ENCODE measurements at places on chromosomes 11 and 22.

DNA sequence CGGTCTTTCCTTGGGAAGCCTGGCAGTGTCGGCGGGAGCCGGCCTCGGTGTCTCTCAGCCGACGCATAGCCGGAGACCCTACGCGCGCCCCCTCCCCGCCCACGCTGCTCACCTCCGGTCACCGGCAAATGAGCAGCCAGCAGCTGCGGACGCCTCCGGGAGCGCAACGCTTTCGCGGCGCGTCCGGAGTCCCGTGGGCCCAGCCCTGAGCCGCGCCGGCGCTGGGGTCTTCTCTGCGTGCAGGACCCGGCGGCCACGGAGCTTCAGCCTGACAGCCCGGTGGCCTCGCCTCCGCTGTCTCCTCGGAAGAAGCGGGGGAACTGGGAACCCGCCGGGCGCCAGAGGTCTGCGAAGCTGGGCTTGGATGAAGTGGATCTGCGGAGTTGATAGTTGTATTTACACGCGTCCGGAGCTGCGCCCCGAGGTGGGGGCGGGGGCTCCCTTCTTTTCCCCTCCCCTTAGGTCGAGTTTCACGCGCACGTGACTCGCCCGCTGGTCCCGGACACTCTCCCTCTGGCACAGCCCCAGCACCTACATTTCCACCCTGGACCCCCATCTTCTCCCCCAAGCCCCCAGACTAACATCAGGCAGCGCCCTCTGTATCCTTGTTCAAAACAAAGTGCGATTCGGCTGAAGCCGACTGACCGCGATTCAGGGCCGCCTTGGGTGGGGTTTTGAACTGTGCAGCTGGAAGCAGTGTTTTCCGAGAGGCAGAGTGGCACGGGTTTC, at the start of gene SLC43A1:
Gene SLC43A1 (minus strand): TSS at position 371 of the 729 bp plus-strand sequence. CDS start 1,591 bp downstream, outside the sequence.
- peak; percentile 59 for DNase-seq

DNA sequence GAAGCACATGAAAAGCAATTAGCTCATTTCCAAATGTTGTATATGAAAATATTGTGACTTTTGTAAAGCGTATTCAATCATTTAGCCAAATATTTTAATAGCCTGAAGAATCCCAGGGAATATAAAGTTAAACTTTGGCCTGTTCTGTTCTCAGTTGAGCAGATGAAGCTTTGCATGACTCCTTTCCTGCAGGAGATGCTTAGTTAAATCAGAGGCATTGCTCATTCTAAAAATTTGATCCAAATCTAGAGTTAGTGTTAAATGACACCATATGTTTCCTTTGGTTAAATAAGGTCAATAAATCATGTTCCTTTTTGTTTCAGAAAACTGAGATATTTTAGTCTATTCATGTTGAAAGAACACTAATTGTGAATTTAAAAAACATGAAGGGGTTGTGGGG, 51.2 kb upstream of the BIRC3 start:
- DNase-seq, result peak; percentile 70

- DNase-seq, result peak; percentile 14
Observed at GRCh38 chr22:31211482-31211861, 626 bp upstream of the LIMK2 start.

DNA sequence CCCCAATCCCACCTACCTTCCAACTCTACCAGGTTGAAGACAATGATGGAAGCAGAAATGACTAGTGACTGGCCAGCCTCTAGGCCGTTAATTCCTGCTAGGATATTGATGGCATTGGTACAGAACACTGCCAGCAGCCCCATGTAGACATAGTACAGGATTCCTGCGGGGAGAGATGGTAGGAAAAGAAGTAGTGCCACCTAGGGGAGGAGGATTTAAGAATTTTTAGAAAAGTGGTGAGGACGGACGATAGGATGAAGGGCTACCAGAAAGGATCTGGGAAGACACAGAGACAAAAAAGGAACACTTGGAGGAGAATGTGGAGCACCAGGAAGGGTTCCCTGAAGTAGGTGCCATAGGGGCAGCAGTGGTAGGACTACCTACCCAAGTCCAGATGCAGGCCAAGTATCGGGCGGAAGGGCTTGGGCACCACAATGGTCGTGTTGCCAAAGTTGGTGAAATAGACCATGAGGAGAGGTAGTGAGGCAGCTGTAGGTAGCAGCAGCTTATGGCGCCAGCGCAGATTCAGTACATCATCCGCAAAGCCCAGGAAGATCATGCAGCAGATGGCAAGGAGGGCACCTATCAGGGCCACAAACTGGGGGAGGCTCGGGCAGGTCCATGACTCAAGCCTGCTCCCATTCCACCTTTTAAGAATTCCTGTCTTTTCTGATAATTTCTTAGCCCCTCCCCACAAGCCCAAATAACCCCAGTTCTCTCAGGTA, 1.2 kb downstream of the DPAGT1 start:
- DNase-seq, result peak; percentile 65

DNA sequence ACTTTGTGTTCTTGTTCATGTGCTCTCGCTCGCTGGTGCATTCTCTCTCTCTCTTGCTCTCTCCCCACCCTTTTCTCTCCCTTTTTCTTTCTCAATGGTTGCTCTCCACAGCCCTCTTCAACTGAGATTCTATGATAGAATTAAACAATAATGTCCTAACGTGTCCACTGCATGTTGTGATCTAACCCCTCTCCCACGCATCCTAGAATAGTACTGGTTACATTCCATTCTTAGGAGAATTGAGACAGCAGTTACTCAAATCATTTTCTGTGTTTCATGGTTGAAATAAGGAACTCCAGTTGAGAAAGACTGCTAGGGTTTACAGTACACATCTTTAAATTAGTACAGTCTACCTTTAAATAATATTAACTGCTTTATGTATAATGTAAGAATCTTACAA, 318.1 kb upstream of the PITPNB start:
- peak; percentile 65 for DNase-seq

DNA sequence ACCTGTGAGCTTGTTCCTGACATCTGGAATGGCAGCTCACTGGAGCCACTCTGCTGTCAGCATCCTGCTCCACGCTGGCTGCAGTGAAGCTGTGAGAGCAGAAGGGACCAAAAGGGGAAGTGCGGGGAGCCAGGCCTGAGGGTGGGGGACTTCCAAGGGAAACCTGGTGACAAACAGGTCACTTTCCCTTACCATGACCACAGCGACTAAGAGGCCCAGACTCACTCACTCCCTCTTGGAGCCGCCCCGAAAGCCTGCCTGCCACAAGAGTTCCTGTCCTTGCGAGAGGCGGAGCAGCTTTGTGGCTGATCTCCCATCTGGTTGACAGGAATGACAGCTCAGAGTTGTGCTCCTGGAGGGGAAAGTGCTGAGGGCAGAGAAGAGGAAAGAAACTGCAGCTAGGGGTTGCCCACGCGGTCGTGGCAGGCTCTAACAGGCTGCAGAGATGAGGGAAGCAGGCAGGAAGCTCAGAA, 183.8 kb upstream of the NTM start:
- DNase-seq, result no peak

GRCh38 chr11:47498584-47499152, 49.7 kb upstream of the RAPSN start:
- DNase-seq, result no peak

DNA sequence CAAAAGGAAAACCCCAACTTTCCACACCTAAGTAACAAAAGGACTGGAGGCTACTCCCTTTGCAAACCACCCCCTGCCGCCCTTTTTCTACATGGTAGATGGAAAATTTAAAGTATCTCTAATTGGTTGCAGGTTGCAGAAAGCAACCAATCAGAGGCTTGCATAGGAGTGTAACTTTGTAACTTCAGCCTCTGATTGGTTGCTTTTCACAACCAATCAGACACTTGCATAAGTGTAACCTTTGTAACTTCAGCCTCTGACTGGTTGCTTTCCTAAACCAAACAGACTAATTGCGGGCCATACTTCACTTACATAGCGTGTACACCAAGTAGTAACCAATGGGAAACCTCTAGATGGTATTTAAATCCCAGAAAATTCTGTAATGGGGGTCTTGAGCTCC, 16.8 kb upstream of the ACER3 start:
- no peak for DNase-seq

- DNase-seq, result no peak
Observed at GRCh38 chr11:73404506-73405145, 28.4 kb downstream of the RELT start.

DNA sequence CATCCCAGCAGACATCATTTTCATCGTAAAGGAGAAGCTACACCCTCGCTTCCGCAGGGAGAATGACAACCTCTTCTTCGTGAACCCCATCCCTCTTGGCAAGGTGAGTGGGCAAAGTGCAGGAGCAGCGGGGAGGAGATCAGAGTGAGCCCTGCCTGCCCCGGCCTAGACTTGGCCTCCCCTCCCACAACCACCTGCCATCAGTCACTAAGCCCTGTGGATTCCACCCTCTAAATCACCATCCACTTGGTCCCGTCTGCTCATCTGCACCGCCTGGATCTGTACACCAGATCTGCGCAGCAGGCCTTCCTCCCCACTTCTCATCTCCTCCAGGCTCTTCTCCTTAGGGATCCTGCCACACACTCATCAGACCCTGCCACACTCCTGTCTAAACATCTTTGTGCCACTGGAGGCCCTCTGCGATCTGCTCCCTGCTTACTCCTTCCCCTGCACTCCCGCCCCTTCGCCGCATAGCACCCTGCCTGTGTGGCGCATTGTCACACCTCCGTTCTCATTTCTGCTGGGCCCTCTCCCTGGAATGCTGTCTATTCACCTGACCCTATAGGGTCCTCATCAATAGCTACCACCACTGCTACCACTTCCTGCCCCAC, 14.2 kb downstream of the UCP2 start:
- no peak for DNase-seq

GRCh38 chr11:3096909-3097530, 39.8 kb upstream of the CARS1 start:
- no peak for DNase-seq

DNA sequence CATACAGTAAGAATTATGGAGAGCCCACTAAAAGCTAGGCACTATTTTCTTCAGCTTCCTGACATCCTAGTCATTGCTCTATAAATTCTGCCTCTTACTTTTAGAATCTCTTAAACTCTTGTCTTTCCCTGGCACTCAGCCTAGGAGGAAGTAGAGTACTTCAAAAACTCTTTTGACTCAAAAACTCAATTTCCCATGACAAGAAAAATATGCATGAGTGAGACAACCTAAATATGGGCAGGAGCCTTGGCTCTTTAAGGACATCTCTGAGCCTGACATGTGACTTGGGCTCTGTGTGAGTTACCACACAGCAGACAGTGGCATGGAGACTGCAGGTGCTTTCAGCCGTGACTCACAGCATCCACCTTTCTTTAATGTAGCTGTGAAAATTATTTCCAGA, 97.5 kb upstream of the CCDC179 start:
- DNase-seq, result no peak

- no peak for DNase-seq
Observed at GRCh38 chr11:108939135-108939534, 274.3 kb downstream of the DDX10 start.

DNA sequence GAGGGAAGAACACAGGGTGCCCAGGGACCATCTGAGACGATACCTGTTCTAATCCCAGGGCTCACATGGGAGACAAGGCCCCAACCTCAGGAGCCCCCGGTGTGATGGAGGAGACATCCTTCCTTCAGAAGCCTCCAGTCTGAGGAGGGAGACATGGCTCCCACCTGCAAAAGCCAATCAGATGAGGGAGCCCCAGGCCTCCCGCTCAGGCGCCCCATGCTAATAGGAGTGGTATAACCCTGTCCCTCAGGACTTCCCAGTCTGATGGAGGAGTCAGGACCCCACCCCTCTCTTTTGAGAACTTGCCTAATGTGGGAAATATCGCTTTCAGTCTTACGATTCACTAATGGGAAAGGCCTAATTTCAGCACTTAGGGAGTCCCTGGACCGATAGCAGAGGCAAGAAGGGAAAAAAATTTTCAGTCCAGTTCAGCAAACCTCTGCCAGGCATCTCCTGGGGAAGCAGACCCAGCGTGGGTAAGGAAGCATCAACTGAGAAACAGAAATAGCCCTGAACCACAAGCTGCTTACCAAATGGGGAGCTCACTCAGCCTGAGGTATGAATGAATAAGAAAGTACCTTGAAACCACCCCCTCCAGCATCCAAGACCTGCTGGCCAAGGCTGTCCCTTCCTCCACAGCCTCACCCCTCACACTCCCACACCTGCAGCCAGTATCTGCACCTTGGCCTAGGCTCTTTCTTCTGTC, 5.9 kb downstream of the ARRB1 start:
- DNase-seq, result no peak

- no peak for DNase-seq
Observed at GRCh38 chr22:50310031-50310722, 2.7 kb upstream of the PLXNB2 start.

GRCh38 chr22:29478326-29479276, 1.4 kb upstream of the NEFH start:
- no peak for DNase-seq

DNA sequence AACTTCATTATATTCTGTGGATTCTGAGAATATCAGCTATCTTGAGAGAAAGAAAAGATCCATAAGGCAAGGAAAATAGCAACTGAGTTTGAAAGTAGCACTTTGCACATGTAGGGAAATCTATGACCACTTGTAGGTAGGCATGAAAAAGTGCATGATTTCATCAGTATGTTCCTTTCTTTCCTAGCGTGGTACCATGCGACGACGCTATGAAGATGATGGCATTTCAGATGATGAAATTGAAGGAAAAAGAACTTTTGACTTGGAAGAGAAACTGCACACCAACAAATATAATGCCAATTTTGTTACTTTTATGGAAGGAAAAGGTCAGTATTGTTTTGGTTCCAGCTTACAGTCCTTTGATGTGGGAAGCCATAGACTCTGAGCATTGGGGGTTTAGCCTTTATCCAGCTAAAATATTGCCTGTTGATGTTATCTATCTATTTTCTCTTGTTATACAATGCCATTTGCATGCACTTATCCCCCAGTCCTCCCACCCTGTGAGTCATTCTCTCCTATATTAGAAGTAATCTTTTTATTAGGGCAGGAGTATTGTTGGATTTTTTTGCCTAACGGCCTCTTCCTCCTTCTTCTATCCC, 60.9 kb downstream of the KDM2A start:
- no peak for DNase-seq

DNA sequence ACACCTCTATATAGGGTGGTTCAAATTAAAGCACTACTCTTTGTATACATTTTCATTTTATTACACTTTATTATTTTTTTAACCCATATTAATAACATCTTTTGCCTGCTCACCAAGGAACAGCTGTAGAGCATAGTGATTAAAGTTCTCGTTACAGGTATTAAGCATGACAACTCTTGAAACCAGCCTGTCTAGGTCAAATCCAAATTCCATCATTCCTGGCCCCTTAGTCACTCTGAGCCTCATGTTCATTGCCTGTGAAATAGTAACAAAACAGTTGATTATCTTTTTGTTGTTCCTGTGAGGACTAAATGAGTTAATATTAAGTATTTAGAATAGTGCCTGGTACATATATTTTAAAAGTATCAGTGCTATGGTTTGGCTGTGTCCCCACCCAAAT, 334.5 kb downstream of the RAB38 start:
- DNase-seq, result no peak
